CD14-positive monocyte (primary cell): ENCODE measurements at places on chromosomes 11 and 22.

DNA sequence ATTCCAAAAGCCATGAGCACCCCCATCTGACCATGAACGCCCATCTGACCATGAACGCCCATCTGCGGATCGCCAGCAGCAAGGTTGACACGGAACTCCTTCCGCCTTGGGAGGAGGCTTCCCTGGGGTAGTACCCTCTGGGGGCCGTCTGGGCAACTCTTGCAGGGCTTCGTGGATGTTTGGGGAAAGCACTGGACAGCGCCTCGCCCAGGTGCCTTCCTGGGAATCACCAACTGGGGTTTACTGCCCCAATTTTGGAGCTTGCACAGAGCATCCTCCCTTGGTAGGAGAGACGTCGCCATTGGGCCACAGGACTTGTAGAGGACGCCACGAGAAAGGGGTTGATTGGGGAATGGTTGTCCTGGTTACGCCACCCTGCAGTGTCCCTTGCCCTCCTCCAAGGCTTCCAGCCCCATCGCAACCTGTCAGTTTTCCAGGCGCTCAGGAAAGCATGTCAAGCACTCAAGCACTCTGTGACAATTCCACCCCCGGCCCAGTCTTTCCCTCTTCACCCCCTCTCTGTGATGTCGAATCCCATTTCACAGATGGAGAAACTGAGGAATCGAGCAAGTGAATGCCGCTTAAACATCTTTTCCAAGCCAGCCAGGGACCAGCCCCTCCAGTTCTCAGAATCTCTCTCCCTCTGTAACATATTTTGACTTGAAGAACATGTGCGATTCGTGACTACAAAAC is 914 bp upstream of the PRDM11 start:
- no peak for DNase-seq

GRCh38 chr11:107740271-107740670 is 28.4 kb upstream of the SLN start:
- no peak for DNase-seq

DNA sequence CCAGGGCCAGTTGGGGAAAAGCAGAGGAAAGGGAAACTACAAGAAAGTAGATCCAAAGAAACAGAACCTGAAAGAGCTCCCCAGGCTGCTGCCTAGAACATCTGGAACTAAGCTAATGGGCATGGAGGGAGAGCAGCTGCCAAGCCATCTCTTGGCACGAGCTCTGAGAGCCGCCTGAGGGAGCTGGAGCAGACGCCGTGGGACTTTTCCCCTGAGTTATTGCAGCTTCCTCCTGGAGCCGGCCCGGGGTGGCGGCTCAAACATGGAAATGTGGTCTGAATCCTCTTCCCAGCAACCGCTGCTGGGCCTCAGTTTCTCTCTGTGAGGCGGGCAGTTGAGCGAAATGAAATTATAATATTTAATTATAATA is 41.8 kb downstream of the LIF start:
- no peak for DNase-seq

GRCh38 chr22:26906464-26906863 is 249.1 kb downstream of the MIAT start:
- no peak for DNase-seq
